ENCODE measurements at places on chromosomes 16 and 17.

DNA sequence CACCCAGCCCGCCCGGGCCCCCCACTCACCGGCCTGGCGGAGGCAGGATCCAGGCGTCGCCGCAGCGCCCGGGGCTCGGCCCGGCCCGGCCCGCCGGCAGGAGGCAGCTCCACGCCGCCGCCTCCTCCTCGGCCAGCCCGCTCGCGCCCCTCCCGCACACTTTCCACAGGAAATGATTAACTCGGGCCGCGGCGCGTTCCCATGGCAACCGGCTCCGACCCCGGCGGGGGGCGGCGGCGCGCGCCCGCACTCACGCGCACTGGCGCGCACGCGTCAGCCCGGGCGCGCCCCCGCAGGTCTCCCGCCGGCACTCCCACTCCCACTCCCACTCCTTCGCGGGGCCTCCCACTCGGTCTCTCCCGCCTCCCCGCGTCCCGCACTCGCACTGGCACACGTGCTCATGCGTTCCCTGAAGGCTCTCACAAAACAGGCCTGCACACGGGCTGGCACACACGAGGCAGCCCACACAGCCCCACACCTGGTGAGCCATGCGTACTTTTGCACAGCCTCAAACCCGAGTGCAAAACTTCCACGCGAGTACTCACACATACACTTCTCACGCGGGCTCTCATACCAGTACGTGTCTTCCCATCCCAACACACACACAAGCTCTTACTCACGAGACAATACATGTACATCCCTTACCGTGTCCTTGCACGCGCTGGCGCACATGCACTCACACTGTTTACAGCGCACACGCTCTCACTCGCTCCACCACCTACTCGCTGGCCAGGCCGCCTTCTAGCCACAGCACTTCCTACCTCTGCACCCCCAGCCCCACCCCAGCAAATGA is at the start of gene KIFC3:
Gene KIFC3, minus strand, starts transcription at position 151 of the 793 bp plus-strand sequence. CDS start 4,248 bp downstream, outside the sequence.
- no peak for DNase-seq

DNA sequence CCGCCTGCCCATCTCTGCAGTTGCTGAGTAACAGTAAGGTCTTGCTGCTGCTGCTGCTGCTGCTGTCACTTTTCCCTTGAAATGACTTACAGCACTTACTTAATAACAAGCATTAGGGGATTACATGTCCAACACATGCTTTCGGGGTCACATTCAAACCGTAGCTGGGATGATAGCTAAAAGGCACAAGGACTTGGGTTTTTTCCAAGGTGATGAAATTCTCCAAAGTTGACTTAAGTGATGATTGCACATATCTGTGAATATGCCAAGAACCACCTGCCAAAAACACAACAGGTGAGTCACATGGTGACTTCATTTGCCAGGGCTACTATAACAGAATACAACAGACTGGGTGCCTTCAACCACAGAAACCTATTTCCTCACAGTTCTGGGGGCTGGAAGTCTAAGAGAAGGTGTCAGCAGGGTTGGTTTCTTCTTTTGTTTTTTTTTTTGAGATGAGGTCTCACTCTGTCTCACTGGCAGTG is 121.9 kb upstream of the TNRC6C start:
- no peak for DNase-seq

- no peak for DNase-seq
These were observed 14.6 kb upstream of the HSBP1 start for GRCh38 chr16:83793179-83793578.

DNA sequence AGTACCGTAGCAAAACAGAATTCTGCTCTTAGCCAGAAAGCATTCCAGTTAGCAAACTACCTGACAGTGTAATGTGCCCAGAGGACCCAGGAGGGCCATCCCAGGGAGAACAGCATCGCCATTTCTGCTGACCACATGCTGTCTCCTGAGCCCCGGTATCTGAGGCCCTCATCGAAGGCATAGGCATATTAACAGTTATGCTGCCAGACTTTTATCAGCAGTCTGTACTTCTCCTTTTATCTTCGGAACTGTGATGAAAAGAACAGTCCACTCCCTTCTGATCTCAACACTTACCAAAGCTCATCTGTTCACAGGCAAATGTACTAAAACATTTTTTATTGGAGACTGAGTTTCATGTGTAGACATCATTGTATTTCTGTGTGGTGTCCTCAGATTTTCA is 236.4 kb downstream of the PRKCA start:
- DNase-seq: no peak

- no peak for DNase-seq
These were observed 7.7 kb downstream of the CDH1 start for GRCh38 chr16:68744744-68745280.

- DNase-seq: no peak
These were observed 63.9 kb downstream of the NUP88 start for GRCh38 chr17:5355421-5356129.

DNA sequence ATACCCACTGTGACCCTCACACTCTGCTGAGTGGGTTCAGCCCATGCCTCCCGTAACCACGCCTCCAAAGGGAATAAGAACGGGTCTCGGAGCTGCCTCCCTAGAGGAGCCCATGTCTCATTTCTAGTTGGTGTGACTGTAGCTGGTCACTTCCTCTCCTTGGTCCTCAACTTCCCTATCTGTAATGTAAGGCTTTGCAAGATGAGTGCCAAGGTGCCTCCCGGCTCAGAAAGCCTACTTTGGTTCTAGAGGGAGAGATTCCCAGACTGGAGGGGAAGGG is 20.8 kb downstream of the C16orf74 start:
- DNase-seq: no peak

GRCh38 chr17:8359769-8360168 is 16.7 kb downstream of the KRABD2 start:
- no peak for DNase-seq

DNA sequence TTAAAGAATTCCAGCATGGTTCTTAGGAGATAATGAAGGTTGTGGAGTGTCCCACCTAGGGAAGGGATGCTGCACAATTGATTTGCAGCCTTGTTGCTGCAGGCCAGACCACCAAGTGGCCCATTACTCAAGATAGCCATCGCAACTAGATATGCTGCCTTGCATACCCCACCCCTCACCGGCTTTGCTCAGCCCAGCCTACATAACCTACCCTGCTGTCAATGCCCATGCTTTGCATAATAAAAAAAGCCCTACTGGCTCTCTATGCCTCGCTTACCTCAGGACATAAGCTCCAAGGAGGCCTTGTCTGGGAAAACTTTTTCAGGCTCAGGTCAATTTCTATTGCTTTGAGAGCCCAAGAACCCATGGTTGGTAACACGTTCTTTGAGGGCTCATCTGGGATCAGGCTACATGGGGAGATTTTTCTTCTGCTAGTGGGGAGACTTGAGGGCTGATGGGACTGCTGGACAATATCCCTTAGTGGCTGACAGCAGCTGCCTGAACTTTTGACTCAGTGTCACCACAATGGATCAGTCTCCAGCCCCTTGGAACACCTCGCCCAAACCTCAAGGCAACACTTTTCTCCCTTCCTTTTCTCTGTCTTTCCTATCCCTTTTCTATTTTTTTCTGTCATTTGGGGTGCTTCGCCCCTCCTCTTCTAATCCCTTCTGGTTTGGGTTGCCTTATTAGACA is 38.3 kb downstream of the SCPEP1 start:
- DNase-seq: no peak

DNA sequence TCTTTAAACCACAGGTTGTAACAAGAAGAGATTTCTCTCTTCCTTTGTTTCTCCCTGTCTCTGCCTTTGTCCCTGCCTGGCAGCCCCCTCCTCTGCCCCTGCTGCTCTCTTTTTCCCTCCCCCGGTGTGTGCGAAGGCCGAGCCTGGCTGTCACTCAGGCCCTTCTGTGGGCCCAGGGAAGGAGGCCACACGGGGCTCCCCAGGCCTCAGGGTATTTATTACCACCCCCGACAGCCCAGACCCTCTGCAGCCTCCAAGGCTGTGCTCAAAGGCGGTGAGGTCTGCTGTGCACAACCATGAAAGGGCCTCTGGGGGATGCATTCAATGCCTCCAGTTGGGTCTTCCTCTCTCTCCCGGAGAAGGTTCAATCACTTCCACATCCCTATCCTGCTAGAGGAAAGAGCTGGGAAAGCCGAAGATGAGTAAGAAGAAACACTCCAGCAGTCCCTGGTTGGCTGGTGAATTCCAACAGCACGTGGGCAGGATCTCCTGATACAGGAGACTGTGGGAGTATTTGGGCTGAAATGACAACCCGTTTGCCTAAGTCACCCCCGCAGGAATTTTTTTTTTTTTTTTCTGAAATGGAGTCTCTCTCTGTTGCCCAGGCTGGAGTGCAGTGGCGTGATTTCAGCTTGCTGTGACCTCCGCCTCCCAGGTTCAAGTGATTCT is 34.2 kb downstream of the ZNF423 start:
- DNase-seq: no peak

DNA sequence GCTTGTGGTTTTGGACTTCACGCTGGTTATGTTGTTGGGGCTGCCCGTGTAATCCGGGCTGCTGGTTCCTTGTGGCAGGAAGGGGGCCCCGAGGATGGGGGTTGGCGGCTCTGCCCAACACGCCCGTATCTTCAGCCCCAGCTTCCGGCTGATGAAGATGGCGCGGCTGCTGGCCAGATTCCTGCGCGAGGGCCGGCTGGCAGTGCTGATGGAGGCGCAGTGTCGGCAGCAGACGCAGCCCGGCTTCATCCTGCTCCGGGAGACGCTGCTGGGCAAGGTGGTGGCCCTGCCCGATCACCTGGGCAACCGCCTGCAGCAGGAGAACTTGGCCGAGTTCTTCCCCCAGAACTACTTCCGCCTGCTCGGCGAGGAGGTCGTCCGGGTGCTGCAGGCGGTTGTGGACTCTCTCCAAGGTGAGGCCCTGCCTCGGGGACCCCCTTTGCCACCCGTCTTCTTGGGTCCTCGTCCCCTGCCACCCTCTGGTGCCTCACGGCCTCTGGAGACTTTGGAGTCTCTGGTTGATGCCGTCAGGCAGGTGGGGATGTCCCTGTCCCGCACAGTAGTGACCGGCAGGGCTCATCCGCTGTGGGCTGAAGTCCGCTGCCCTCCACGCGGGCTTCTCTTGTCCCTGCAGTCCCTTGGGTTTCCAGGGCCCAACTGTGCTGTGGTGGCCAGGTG is 2.2 kb downstream of the TELO2 start:
- DNase-seq: no peak

- peak; percentile 69 for DNase-seq
These were observed 50.0 kb upstream of the STH start for GRCh38 chr17:45948881-45949624.

Measured in KG1 (cell line).